ENCODE measurements at places on chromosomes 1 and 21. TPM values are rescaled to one million over a fixed set of nuclear protein-coding genes. Genes with fewer than 3 reads are reported as not detected.

GRCh38 chr21:44199448-44199847 lies 41.3 kb downstream of the ICOSLG start:
- no peak for DNase-seq

GRCh38 chr1:233928123-233928522 lies 23.6 kb downstream of the SLC35F3 start:
- no peak for DNase-seq

MYOM3 gene
- 1.7 TPM for total RNA-seq

DNA sequence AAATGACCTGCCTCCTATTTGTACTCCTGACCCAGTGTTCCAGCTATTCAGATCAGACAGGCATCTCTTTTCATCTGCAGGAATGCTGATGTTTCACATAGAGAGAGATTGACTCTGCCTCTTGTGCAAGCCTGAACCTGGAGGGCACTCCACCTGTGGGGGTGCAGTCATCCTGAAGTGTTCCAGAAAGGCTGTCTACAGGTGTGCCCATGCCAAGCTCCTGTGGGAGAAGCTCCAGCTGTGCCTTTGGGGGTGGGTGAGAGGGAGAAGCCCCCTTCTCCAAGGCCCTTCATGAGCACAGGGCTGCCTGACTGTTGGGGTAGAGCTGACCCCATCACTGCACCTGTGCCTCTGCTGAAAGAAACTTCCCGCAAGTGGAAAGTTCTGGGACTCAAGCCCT lies 22.8 kb downstream of the IFI44 start:
- no peak for DNase-seq

GRCh38 chr1:189962181-189962580 lies 515.5 kb downstream of the BRINP3 start:
- DNase-seq: no peak

- DNase-seq: peak; percentile 52
These were observed 47.4 kb upstream of the OSBPL9 start for GRCh38 chr1:51569284-51570062.

DNA sequence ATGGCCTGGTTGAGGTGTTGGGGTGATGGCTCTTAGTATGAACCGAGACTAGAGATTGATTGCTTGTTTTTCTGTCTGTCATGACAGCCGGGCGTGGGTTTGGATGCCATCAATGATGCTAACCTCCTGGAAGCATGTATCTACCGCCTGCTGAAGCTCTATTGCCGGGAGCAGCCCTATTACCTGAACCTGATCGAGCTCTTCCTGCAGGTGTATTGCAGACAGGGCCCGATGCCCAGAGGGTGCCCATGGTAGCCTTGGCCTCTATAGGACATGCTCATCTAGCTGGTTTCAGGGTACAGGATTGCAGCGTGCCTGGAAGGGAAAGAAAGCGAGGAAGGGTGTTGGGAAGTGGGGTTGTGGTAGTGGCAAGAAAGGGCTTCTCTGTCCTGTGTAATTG lies 2.6 kb upstream of the RUSC1 start:
- no peak for DNase-seq
